Glutamatergic neuron (in vitro differentiated cells): ENCODE measurements at places on chromosomes 4 and X.

GRCh38 chrX:135512508-135513129, 7.8 kb upstream of the INTS6L start:
- DNase-seq: no peak

GRCh38 chr4:24434241-24434640, 150.1 kb downstream of the DHX15 start:
- no peak for DNase-seq

DNA sequence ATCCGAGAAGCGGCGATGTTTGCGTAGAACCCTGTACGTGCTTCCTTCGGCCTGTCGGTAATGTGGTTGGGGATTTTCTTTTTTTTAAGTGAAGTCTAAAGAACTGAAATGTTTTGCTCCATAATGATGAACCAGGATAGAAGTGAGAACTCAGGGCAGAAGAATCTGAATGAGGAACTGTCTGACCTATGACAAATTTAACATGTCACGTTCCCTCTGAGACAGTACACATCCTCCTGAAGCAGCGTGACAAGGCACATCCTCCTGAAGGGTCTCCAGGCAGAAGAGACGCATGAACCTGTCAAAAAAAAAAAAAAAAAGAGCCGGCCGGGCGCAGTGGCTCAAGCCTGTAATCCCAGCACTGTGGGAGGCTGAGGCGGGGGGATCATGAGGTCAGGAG, 6.2 kb downstream of the CSF2RA start:
- no peak for DNase-seq

GRCh38 chrX:139052461-139052860, 340.9 kb upstream of the FGF13 start:
- no peak for DNase-seq

DNA sequence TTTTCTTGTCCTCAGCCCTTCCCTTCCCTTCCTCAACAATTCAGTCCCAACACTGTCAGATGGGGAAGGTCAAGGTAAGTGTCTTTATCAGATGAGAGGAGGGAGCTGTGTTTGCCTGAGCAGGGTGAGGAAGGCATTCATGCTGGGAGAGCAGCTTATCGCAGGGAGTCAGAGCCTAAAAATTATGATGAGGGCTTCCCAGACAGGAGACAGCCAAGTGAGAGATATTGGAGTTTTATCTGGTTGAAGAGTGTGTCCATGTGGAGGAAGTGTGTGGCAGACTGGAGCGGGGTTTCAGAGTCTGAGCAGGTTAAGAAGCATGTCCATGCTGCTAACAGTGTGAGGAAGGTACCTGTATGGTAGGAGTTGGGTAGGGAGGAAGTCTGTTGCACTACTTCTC, 18.4 kb downstream of the BEX4 start:
- DNase-seq: no peak

GRCh38 chr4:38050560-38051350, 90.6 kb downstream of the PTTG2 start:
- DNase-seq: no peak

- DNase-seq: peak; percentile 89
Observed at GRCh38 chr4:742742-743311, 37.2 kb downstream of the PCGF3 start.

DNA sequence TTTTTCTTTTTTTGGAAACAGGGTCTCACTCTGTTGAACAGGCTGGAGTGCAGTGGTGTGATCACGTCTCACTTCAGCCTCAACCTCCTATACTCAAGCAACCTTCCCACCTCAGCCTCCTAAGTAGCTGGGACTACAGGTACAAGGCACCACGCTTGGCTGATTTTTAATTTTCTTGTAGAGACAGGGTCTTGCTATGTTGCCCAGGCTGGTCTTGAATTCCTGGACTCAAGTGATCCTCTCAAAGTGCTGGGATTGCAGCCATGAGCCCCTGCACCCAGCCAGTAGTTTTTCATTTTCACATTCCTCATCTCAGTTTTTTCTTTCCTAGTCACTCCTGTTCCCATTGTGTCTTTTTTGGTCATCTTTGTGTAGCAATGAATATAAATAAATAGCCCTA, 11.1 kb downstream of the USO1 start:
- DNase-seq: no peak

DNA sequence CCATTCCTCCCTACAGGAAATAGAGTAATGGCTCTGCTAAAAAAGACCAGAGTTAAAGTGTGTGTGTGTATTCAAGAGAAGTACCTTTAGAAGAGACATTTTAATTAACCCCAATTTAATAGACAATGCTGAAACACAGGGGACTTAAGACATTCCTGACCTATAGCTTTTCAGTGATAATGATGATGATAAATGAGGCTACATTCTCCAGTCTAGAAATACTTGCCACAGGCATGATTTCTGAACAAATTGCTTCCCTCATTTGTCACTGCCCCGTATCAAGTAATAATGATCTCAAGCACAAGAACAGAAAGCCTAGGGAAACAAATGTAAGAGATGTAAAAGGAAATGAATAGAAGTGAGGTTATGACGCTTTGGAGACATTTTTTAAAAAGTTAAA, 117.1 kb downstream of the UNC5C start:
- DNase-seq: no peak

- DNase-seq: no peak
Observed at GRCh38 chr4:1900087-1900433, 28.9 kb downstream of the NSD2 start.

DNA sequence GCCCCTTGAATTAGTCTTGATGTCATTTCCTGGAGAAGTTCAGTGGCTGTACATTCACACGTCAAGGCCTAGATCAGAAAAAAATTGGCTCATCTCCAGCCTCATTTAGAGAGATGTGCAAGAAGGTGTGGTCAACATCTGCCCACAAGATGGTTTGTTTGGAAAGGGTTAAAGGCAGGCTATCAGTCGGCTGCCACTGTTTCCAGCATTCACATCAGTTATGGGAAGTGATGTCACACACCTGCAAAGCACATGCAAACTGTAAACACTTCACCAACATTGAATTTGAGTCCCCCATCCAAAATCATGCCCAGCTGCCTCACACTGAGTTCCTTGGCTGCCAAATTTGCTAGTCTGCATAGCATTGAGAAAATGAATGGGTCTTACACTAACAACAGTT, 498.3 kb upstream of the INTU start:
- no peak for DNase-seq

- DNase-seq: no peak
Observed at GRCh38 chr4:37885496-37885895, 5.4 kb upstream of the TBC1D1 start.

DNA sequence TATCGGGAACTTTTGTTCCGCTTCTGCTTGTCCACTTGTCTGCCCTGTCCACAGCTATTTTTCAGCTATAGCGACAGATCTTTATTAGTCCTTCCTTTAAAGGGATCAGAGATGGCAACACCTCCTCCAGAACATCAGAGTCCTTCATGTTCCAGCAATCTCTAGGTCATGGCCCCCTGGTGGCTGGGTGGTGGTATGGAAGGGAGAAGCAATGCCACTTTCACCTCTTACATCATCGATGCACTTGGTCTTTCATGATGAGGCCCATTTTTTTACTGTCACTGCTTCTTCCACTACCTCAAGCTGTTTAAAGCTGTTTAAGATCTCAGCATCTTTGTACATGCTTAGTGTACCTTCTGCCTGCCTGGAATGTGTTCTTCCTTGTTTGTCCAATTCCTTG, 106.7 kb downstream of the ARHGAP6 start:
- peak; percentile 36 for DNase-seq

- no peak for DNase-seq
Observed at GRCh38 chr4:2105559-2105958, 46.4 kb downstream of the NAT8L start.

- no peak for DNase-seq
Observed at GRCh38 chr4:142645475-142646108, 200.5 kb downstream of the INPP4B start.

DNA sequence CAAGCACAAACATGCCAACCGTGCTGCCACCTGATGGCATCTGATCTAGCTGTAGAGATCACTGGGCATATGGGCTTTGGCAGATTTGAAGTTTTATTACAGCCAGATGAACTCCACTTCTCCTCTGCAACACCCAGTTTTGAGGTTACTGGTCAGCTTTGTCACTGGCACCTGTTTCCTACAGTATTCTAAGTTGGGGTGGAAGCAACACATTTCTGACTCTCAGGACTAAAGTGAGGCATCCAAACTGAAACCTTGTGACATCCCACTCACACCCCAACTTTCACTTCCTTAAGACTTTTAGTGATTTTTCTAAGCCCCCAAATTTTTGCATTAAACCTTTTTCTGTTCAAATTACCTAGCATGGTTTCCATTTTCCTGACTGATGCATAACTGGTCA, 115.1 kb upstream of the PCDH18 start:
- DNase-seq: no peak

GRCh38 chr4:186148336-186148975, 42.9 kb upstream of the CYP4V2 start:
- no peak for DNase-seq

GRCh38 chr4:15368856-15369255, 59.0 kb upstream of the C1QTNF7 start:
- DNase-seq: no peak
